ENCODE measurements at places on chromosomes 2 and 18.

- no peak for DNase-seq
These were observed 119.2 kb upstream of the SCN7A start for GRCh38 chr2:166613226-166613625.

DNA sequence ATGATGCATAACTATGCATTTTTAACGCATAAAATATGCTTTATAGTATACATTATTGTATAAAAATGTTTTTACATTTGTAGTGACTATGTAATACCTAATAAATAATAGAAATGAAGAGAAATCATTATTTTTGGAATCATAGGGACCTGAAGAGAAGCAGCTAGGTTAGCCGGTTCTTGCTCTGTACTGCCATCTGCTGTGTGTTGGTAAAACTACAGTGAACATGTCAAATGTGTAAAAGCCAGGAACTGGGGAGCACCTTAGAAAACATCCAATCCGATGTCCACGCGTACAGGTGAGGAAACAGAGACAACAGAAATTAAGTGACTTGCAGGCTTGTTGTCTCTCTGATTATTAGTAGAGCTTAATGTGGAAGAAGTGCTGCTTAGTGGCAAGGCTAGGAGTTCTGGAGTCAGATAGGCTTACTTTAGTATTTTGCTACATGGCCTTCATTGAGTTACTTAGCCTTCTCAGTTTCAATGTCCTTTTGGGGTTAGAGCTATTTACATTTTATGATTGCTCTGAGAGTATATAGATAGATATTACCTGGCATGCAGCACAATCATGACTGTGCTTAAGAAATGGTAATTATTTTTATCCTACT, 386.5 kb downstream of the DLGAP1 start:
- DNase-seq = peak; percentile 25

DNA sequence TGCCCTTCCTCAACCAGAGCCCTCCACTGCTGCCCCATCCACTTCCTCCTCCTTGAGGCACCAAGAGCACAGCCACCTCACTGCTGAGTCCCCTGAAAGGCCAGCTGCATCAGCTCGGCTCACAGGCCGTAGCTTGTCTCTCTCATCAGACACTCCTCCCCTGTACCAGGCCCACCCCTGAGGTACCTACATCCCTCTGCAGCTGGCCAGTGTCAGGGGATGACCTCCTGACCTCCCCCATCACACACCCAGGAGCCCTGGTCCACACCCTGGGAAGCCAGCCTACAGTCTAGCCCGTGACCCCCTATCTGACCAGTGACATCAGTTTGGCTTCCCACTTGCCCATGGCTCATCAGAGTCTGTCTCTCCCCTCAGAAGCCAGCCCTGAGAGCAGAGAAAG, 205.6 kb downstream of the TNS1 start:
- DNase-seq = no peak

DNA sequence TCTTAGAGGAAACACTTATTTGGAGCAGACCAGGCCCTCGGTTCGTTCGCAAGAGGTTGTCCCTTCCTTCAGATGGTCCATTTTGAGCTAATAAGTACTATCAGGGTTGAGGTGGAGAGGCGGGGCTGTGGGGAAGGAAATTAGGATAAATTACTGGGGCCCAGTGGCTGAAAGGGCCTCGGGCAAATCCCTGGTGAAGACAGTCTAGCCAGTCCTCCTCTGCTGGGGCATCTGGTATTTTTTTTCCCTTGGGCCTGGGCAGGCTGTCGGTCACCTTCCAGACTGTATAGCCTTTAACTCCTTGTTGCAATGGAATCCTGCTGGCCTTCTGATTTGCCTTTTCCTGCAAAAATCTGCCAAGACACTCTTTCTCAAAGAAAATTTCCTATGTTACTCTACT, 1.7 kb upstream of the MYO3B start:
- DNase-seq = no peak

DNA sequence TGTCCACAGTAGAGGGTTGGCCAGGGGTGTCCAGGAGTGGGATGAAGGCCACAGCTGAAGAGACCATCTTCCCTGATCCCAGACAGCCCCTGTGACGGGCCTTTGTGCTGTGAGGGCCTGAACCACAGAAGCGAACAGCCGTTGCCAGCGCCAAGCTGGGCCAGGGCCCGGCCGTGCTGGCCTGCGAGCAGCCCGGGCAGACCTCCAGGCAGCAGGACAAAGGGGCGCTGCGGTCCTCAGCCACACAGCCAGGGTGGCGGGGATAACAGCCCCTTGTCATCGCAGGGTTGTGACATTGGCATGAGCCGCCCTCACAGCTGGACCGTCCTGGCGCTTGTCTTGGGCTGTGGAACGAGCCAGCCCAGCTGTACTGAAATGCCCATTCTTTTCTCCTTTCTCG, 161.1 kb downstream of the FAM210A start:
- no peak for DNase-seq

- no peak for DNase-seq
These were observed 127.5 kb downstream of the PTGR3 start for GRCh38 chr18:75081486-75081885.
